ENCODE measurements at places on chromosomes 6 and 20.

DNA sequence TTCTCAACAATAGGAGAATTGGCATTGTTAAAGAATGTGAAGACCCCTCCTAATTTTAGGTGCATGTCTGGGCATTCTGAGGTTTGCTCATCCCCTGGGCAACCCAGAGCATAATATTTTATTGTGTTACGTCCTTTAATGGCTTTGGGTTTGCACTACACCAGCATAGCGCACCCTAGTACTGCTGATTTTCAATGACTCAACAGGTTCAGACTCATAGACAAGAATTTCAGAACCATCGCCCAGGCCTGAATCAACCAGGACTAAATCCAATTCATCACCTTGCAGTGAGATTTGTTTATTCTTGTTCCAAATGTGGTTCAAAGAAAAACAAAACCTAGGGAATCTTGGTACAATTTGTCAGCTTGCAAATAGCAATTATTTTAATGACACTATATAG is 137.8 kb upstream of the PHACTR1 start:
- no peak for DNase-seq
- H3K36me3 ChIP-seq = no peaks in the 10 kb centered on the region
- no peaks in the 10 kb centered on the region for H3K4me1 ChIP-seq
- H3K27ac ChIP-seq = no peak overlapping the region

DNA sequence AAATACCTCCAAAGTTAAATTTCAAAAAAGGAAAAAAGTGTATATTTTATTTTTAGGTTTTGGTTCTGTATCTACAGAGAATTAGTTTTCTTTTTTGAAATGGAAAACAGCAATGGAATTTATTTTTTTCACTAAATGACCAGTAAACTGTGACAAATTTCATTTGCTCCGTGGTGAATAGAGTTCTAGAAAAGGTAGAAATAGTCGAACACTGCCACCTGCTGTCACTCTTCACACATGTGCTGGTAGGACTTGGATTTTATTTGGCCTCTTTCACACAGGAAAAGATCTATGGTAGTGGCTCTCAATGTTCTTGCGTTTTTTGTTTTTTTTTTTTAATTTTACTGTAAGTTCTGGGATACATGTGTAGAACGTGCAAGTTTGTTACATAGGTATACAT is 312.5 kb downstream of the EYA4 start:
- H3K27me3 ChIP-seq = no peaks in the 10 kb centered on the region
- no peaks in the 10 kb centered on the region for H3K36me3 ChIP-seq
- H3K4me1 ChIP-seq = no peaks in the 10 kb centered on the region

- H3K36me3 ChIP-seq = no peaks in the 10 kb centered on the region
- H3K4me1 ChIP-seq = no peaks in the 10 kb centered on the region
- no peak overlapping the region for H3K27ac ChIP-seq
- H3K4me3 ChIP-seq = no peak overlapping the region
Observed at GRCh38 chr20:42074944-42075343, 456.8 kb upstream of the CHD6 start.

DNA sequence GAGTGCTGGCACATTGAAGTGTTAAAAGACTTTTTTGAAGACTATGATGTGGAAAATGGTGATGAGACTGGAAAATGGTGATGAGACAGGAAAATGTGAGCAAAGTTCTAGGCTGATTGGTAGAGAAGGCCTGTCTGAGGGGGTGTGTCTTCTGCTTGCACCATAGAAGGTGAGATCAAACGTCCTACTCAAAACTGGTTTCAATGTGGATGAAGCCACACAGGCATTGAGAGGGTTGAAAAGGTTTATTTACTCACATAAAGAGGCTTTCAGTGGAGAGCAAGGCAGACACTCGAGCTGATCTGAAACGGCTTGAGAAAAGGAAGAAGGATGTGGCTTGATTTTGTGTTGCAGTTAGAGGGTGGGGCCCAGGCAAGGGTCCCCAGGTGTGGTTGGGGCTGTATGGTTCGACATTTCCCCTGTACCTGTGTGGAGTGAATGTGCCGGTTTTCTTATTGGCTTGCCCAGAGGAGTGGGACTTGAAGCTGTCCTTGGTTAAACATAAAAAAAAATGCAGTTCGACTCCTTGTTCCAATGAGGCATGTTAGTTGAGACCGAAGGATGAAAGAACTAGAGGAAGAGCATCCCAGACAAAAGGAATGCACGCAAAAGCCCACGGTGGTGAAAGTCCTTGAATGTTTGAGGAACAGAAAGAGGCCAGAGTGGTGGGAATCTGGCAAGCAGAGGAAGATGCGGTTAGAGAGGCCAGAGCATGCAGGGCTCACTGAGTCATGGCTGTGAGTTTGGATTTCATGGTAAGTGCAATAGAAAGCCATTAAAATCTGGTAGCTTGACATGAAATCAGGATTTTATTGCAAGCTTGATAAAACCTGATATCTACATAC is 172.3 kb downstream of the EPM2A start:
- H3K36me3 ChIP-seq = no peaks in the 10 kb centered on the region
- no peak overlapping the region for H3K4me3 ChIP-seq
- H3K4me1 ChIP-seq = no peaks in the 10 kb centered on the region
- DNase-seq = no peak

DNA sequence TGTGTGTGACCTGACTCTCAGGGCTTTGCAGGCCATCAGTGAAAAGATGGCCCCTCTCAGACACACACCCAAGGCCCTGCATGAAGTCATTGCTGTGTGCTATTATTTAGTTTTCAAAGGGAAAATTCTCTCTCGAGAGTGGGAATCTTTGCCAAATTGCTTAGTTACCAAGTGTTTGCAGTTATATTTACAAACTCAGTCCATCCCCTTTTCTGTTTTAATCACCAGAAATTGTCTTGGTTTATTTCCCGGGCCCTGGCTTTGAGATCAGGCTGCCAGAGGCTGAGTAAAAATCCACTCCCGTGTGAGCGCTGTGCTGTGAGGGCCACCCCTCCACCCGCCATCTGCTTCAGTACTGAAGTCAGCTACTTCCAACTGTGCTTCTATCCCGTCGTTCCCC is 163.1 kb downstream of the SOD2 start:
- no peaks in the 10 kb centered on the region for H3K36me3 ChIP-seq
- H3K4me3 ChIP-seq = no peak overlapping the region
- no peaks in the 10 kb centered on the region for H3K4me1 ChIP-seq
- no peaks in the 10 kb centered on the region for H3K27me3 ChIP-seq
- DNase-seq = no peak

Data from common myeloid progenitor, CD34-positive (primary cell).